Activated CD4-positive, alpha-beta T cell treated with anti-CD3 and anti-CD28 coated beads, Interleukin-2, Interleukin-4, amounts not matched to agents 100 ng/mL and 50 ng/mL, durations not matched to agents 16 hours and 8 hours (primary cell): ENCODE measurements at places on chromosomes 6 and 20.
A peak's percentile ranks its signal among the peaks of the same experiment; 100 is the strongest.

GRCh38 chr6:40671001-40671693 lies 84.0 kb upstream of the LRFN2 start:
- no peak for DNase-seq

DNA sequence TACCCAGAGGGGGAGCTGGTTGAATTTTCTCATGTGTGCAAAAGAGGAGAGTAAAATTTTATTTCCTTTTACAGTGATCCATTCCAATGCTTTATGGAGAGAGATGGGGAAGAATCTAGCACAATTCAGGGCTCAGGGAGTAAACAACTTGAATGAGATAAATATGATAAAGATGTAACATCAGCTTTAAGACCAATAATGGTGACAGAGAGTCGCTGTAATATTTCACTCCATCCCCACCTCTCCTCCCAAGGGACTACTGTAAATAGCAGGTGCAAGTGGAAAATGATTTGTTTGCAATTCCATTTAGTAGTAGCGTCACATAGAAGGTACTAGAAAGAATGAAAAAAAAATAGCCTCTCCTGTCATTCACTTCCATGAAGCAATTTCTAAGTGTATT lies 4.8 kb downstream of the CRISP3 start:
- DNase-seq: no peak

GRCh38 chr6:43806043-43806757 lies 36.2 kb downstream of the VEGFA start:
- DNase-seq: no peak

DNA sequence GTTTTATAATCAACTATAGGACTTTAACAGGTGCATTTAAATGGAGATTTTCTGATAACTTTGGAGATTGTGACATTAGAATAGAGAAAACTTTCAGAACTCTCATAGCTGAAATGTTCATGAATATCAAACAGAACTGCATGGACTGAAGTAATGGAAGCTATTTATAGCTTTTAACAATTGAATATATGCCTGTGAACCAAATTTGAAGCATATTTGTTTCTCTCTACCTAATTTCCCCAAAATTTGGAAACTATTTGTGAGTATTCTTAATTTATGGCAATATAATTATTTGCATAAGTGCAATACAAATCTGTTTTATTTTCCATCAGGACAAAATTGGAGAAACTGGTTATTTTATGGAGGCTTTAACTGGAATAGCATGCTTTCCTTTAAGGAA lies 96.6 kb downstream of the PLG start:
- DNase-seq: no peak

DNA sequence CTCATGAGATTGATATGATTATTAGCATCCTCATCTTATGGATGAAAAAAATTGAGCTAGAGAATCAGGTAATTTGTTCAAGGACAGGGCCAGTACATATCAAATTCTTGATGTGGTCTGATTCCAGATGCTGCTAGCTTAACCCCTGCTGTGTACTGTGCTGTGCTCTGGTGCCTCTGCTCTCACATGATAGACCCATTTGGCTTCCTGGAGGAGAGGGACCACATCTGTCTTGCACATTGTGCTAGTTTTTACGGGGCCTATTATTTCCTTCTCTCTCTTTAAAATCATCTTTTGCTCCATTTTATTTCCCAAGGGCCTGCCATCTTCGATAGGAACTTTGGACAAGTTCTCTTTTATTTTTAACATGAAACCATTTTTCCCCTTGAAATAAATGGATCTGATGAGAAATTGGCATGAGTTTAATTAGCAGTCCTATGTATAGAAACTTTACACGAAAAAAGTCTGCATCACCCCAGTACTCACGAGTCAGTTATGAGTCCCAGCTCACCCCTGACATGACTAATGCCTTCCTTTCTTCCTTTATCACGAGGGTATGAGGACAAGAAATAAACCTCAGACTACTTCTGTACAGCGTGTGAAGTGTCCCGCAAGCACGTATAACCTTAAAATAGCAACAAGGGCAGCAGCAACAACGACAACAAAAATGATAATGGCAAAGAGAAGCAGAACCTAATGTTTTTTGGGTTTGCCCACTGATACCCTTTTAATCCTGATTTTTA lies 26.5 kb downstream of the CD109 start:
- peak; percentile 86 for DNase-seq

- no peak for DNase-seq
Observed at GRCh38 chr20:51760905-51761546, 7.2 kb downstream of the ATP9A start.

- DNase-seq: no peak
Observed at GRCh38 chr6:22421198-22421597, 124.4 kb upstream of the PRL start.

DNA sequence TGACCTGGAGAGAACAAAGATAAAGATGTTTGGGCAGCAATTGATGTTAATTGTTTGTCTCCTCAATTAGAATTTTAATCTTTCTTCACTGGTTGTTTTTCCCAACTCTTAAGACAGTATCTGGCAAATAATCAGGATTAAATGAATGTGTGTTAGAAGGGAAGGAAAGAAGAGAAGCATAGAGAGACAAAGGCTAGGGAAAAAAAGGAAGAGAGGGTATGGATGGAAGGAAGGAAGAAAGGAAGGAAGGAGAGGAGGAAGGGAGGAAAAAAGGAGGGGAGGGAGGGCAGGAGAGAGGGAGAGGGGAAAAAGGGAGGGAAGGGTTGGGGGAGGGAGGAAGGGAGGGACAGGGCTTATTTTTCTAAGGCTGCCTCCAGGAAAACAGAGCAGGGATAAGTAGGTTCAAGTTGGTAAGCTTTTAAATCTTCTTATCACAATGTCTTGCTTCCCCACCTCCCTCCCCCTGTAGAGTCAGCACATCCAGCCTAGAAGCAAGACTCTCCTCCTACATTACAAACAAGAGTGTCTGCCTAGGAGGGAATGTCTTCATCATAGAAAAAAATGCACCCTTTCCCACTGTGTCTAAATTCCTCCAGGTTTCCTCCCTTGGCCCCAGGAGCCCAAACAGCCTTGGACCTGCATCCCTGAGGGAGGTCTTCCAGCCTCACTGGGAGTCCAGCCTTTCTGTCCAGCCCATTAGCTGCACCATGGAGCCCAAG lies 447.8 kb upstream of the JARID2 start:
- no peak for DNase-seq

GRCh38 chr6:56581296-56581925 lies 61.3 kb downstream of the DST start:
- no peak for DNase-seq

GRCh38 chr6:6599468-6599873 lies 11.0 kb downstream of the LY86 start:
- no peak for DNase-seq

DNA sequence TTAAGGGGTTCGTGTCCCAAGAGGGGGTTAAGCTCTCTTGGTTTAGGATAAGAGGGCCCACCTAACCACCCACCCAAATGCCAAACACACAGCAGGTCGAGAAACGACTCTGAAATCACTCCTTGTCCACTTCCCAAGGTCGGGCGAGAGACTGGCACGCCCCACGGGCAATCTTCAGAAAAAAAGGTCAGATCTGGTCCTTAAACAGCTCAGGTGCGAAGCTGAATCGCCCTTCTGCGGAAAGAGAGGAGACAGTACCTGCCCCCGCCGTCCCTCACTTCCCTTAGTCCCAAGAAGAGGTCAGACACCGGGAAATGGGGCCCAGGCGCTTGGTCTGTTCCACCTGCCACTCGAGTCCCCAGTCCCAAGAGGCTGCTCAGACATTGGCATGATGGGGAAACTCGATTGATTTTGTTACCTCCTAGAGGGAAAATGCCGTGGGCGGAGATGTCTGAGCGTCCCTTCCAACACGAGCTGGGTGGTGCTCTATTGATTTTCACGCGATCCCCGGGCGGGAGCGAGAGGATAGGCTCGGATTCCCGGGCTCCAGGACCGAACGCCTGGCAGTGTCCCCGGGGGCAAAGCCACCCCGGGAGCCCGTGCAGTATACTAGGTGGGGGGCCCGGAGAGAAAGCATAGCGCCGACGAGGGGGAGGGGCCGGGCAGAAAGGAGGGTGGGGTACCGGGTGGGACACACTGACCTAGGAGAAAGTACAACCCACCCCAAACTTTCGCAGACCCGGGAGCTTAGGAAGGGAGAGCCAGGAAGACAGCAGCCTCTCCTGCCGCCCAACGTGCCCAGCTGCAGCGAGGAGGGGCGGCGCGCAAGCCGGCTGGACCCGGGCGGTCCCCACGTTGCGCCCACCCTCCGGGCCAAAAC lies 1.1 kb upstream of the SAMD5 start:
- DNase-seq: no peak
